ENCODE measurements at places on chromosomes 2 and 18.

- DNase-seq: no peak
Observed at GRCh38 chr2:176149939-176150583, 1.3 kb upstream of the HOXD4 start.

GRCh38 chr2:127157651-127158485, 50.9 kb upstream of the BIN1 start:
- no peak for DNase-seq

- DNase-seq: no peak
Observed at GRCh38 chr18:48815179-48815515, 135.6 kb downstream of the SMAD7 start.

- DNase-seq: no peak
Observed at GRCh38 chr2:149418065-149418464, 87.7 kb downstream of the LYPD6 start.

- DNase-seq: no peak
Observed at GRCh38 chr18:75200071-75200470, 8.9 kb downstream of the PTGR3 start.

DNA sequence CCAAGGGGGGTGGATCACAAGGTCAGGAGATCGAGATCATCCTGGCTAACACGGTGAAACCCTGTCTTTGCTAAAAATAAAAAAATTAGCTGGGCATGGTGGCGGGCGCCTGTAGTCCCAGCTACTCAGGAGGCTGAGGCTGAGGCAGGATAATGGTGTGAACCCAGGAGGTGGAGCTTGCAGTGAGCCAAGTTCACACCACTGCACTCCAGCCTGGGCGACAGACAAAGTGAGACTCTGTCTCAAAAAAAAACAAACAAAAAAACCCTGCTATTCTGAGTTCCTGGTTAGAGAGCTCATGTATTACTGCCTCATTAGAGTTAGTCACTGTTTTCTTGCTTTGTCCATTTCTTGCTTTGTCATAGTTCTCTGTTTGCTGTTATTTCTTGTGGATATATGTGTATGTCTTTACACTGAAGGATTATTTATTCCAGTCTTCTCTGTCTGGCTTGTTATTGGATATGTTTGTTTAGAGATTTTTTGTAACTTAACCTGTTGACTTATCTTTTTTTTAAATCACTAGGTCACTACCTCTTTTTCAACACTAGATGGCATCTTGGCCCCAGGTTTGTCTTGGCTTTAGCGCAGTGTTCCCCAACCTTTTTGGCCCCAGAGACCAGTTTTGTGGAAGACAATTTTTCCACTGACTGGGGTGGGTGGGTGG, 17.0 kb downstream of the TTLL4 start:
- no peak for DNase-seq

GRCh38 chr18:9965711-9966624, 52.2 kb downstream of the VAPA start:
- no peak for DNase-seq

- DNase-seq: no peak
Observed at GRCh38 chr18:46053368-46054095, 18.5 kb downstream of the PSTPIP2 start.

- DNase-seq: no peak
Observed at GRCh38 chr2:109062859-109063700, 65.9 kb upstream of the SH3RF3 start.

GRCh38 chr18:11982981-11983380, 1.7 kb downstream of the IMPA2 start:
- no peak for DNase-seq

DNA sequence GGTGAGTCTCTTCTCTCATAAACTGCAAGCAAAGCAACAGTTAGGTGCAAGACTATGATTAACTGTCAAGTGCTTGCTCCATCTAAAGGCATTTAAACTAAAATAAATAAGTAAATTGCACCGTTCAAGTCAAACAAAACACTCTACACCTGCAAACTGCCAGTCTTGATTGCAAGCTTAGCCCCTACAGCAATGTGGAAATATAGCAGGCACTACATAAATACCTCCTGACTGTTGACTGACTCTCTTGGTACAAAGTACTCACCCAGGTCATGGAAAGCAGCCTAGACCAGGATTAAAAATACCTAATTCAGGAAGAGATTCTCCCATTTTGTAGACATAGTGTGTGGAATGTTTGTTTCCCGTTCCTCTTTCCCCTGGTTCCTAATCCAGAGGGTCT, 176.6 kb upstream of the KLHL29 start:
- DNase-seq: no peak

- DNase-seq: no peak
Observed at GRCh38 chr2:39991298-39991697, 212.2 kb upstream of the THUMPD2 start.

Measured in NCI-H2081 treated with DMSO at 0.1 percent for 48 hours (cell line).